ENCODE measurements at places on chromosomes 6 and 20.

DNA sequence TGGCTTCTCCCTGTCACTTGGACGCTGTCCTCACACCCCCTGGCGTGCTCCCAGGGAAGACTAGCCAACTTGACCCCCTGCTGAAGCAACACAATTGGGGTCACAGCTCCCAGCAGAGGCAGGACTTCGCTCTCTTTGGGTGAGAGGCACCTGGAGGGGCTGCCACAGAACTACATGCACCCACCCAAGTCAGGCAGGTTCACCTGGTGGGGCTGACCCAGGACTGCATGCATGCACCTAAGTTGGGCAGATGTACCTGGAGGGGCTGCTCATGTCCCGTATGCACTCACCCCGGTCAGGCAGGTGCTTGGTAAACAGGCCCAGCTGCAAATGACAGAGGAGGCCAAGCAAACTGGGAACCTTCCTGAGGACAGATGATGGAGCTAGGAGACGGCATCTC lies 154.3 kb upstream of the RPS6KA2 start:
- no peak for DNase-seq

GRCh38 chr20:11287126-11287525 lies 613.3 kb upstream of the JAG1 start:
- no peak for DNase-seq

DNA sequence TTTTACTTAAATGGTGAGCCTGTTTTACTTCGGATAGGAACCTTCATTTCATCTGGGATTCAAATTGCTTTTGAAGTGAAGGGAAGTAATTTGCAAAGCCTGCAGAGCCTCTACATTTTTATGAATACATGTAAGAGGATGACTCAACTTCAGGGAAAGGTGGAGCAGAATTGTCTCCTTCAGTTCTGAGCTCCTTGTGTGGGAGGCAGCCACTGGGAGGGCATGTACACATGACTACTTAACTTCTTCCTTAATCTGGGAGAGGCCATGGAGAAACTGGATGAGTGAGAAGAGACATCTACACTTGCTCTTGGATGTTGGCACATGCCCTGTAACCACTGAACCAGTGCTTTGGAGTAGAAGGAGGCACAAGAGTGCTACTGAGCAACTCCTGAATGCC lies 145.1 kb upstream of the NRSN1 start:
- no peak for DNase-seq

- DNase-seq = no peak
These were observed 17.4 kb downstream of the CNBD2 start for GRCh38 chr20:35985806-35986205.

GRCh38 chr6:131013495-131013894 lies 49.5 kb downstream of the EPB41L2 start:
- DNase-seq = peak; percentile 75

GRCh38 chr6:5471637-5472398 lies 210.5 kb downstream of the FARS2 start:
- DNase-seq = no peak

DNA sequence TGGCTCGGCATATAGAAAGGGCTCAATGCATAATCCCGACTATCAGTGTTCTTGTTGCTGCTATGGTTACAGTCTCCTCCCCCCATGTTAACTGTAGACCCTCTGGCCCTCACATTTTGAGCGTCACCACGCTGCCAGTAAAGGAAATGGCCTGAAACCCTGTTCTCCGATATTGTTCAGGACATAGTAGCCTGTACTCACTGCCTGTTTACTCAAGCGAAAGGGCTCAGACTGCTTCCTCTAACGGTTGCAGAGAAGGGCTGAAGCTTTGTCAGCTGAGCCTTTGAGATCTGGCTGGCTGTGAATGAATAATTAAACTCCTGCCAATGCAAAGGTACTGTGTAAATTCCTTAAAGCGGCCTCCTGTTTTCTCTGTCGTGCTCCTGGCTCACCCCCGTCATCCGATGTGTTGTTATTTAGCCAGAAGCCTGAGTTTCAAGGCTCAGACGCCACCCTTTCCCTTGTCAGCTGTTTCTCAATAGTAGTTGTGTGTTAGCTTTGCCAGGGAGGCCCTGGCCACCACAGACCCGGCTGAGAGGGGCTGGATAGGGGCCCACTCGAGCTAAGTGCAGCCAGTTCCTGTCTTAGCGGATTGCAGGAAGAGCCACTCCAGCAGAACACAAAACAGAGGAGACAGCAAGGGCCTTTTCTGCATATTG lies 31.2 kb upstream of the RALGAPA2 start:
- DNase-seq = no peak

DNA sequence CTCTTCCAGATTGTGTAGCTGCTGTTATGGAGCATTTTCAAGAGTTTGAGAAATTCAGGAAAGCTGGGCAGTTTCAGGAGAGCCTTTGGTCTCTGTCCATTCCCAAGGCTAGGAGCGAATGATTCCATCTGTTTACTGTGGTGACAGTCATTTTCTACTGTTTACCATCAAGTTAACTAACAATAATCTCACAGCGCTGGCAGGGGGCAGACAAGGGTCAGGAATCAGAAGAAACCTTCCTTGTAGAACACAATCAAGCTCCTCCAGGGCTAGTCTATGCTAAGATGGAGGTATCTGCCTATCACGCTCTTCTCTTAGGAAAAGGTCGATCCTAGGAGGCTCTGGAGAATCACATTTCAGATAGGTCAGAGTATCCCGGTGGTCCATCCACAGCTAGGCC lies 293.9 kb downstream of the KIF16B start:
- no peak for DNase-seq

- no peak for DNase-seq
These were observed 172.0 kb downstream of the COL9A1 start for GRCh38 chr6:70130865-70131264.

DNA sequence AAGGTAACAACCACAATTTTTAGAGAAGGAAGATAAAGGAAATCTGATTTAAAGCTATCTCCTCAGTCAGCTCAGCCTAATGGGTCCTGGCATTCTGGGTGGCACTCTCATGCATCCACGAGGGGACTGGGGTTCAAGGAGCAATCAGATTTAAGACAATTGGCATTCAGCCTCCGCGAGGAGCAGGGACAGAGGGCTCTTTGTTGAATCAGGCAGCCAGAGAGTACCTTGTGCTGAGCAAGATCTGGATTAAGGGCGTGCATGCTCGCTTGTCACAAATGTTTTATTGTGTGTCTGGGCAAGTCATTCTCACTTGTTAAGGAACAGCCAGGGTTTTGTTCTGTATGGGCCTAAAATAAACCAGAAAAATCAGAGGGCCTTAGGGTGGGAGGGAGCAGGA lies 475.3 kb upstream of the NRSN1 start:
- DNase-seq = no peak

DNA sequence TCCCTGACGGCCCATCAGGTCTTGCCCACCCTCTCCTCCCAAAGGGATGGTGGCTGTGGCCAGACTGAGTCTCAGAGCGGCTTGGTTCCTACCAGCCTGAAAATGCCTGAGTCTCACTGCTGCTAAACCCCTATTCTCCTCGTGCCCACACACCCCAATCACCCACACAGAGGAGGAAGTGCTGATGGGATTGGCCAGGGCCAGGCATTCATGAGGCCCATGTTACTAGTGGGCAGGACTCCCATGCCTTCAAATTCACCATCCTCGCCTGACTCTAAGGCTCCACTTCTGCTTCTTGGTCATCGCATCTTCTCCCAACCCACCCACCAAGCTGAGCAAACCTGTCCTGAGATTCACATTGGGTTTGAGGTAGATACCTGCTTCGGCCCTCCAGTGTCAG lies 80.1 kb upstream of the CST7 start:
- no peak for DNase-seq

- no peak for DNase-seq
These were observed 265.3 kb downstream of the ARHGAP18 start for GRCh38 chr6:129444683-129445082.

- no peak for DNase-seq
These were observed 65.8 kb downstream of the ADTRP start for GRCh38 chr6:11712760-11713159.

- DNase-seq = no peak
These were observed 15.9 kb downstream of the BCAS1 start for GRCh38 chr20:54054516-54054915.

DNA sequence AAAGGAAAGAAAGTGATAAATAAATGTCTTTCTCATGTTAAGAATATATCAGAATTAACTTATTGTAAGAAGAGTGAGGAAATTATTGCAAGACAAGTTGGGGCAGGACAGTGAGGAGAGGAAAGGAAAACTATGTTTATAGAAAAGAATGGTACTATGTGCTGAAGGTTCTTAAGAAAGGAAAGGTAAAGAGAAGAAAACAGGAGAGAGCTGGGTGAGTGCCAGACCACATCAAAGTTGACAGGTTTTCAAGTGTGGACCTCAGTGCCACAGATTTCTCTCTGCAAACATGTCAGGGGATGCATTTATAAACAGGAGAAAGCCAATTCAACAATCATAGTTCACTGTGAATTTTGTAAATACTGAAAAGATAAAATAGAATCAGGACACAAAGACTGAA lies 439.2 kb downstream of the PKHD1 start:
- no peak for DNase-seq

DNA sequence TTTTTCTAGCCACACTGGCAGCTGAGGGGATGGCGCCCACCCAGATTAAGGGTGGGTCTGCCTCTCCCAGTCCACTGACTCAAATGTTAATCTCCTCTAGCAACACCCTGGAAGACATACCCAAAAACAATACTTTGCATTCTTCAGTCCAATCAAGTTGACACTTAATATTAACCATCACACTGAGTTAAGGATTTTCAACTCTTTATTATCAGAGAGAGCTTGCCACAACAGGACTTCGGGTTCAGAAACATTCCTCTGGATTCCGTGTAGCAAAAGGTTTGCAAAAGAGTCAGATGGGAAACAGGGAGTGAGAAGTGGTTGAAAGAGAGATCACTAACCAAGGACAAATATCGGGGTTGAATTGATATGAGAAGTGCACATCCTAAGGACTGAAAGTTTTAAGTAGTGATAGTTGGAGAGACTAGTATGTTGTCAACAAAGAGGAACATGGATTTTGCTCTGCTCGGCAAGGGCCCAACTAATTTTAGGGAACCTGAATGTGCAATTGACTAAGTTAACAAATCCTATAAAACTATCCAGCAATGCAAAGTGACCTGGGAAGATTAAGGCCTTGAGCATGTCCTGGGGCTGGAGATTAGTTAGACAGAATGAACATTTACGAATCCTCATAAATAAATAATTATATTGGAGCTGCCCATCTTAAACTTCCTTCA lies 137.0 kb upstream of the TENT5A start:
- DNase-seq = no peak

- DNase-seq = no peak
These were observed 280.3 kb upstream of the TCF21 start for GRCh38 chr6:133608620-133609019.

- no peak for DNase-seq
These were observed 773 bp upstream of the ZBP1 start for GRCh38 chr20:57620999-57621398.

GRCh38 chr6:25694366-25694765 lies 42.4 kb downstream of the SCGN start:
- DNase-seq = peak; percentile 14

DNA sequence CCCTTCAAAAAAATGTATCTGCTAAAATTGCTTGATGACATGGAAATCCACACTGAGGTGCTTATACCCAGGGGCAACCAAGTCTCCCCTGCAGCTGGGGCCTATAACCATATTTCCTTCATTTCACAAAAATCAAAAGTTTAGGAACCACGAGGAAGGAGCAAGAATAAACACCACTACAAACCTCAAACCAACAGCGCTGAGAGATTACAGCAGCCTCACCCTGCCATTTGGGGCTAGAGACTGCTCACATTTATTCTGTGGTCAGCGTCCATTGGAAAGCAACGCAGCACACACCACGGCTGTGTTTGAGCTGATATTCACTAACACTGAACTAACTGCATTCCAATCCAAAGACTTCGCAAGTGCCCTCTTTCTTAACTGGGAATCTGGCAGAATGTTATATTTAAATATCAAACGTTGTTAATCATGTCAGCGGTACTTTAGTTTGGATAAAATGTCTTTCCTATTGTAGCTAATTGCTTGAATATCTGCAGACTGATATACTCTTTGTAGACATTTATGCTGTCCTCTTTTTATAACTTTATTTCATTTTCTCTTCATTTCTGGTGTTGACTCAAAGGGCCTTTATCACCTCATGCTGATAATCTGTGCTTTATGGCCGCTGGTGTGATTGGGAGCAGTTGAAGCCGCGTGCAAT lies 94.6 kb downstream of the FOXA2 start:
- DNase-seq = no peak

GRCh38 chr20:45052698-45053429 lies 48.1 kb downstream of the KCNS1 start:
- DNase-seq = peak; percentile 47

DNA sequence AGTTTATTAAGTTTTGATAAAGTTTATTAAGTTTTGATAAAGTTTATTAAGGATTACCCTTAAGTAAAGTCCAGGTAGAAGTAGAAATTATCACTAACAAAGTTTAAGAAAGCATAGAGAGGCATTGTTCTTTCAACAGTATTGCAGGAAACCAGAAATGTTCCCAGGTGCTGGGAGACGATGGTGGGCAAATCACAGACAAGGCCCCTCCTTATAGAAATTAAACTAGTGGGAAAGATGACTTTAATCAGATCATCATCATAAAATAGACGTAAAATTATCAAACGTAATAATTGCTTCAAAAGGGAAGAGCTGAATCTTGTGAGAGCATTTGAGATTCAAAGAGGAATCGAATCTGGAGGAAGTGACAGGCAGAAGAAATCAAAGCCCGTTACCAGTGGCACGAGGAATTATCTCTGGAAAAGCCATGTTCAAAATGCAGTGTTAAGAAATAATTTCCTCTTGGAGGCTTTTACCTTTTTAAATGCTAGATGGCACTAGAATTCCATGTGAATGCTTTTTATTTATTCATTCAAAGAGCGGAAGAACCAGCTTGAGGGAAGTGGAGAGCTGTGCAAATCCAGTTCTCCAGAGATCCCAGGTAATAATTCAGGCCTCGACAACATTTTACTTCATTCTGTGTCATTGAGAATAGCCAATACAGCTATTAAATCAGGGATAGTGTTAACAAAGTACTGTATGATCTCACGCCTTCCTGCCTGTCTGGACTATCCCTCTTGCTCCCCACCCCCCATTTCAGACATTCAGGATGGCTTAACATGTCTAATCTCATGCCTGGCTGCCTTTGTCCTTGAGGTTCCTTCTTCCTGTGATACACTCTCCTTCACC lies 1.0 kb upstream of the APMAP start:
- DNase-seq = no peak

- no peak for DNase-seq
These were observed 84.9 kb upstream of the LRFN2 start for GRCh38 chr6:40672087-40672486.
